ENCODE measurements at places on chromosomes 12 and 14.

DNA sequence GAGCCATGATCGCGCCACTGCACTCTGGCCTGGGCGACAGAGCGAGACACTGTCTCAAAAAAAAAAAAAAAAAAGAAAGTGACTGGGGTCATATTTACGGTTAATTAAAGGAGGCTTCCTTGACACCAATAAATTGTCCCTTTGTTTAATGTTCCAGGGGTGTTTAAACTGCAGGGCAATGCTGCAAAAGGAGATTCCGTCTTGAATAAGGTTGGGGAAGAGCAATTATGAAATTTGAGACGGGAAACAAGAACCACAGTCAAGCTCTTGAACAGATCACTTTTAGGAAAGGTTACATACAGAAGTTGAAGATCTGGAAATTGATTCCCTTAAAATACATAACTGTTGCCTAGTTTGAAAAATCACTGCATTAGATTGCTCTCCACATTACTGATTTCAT is 292.9 kb downstream of the DAD1 start:
- no peak overlapping the region for H3K27ac ChIP-seq
- H3K4me3 ChIP-seq = no peak overlapping the region
- DNase-seq = no peak
- H3K4me1 ChIP-seq = peaks cover 12% of the 10 kb centered on the region
- no peaks in the 10 kb centered on the region for H3K27me3 ChIP-seq

DNA sequence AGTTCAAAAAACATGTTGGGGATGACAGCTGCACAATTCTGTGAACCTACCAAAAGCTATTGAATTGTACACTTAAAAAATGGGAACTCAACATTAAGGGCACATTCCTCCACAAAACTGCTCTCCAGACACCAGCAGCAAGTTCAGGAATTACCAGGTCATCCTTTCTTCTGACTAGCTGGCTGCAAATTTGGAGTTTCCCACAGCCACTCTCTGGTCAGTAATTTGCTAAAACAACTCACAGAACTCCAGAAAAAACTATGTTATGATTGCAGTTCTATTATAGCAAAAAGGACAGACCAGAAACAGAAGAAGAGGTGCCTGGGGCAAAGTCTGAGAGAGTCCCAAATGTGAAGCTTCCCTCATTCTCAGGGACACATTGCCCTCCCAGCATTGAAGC is 20.1 kb upstream of the PLEKHD1 start:
- H3K4me3 ChIP-seq = no peak overlapping the region
- H3K27me3 ChIP-seq = no peaks in the 10 kb centered on the region
- peaks cover 13% of the 10 kb centered on the region for H3K36me3 ChIP-seq
- DNase-seq = no peak
- H3K27ac ChIP-seq = peak overlapping the region; percentile 57
- peaks cover 19% of the 10 kb centered on the region for H3K4me1 ChIP-seq

- no peak overlapping the region for H3K27ac ChIP-seq
- H3K36me3 ChIP-seq = no peaks in the 10 kb centered on the region
- no peaks in the 10 kb centered on the region for H3K27me3 ChIP-seq
- no peaks in the 10 kb centered on the region for H3K4me1 ChIP-seq
- H3K4me3 ChIP-seq = no peak overlapping the region
Measured at GRCh38 chr12:46351138-46351537, 21.4 kb downstream of the SLC38A2 start.

DNA sequence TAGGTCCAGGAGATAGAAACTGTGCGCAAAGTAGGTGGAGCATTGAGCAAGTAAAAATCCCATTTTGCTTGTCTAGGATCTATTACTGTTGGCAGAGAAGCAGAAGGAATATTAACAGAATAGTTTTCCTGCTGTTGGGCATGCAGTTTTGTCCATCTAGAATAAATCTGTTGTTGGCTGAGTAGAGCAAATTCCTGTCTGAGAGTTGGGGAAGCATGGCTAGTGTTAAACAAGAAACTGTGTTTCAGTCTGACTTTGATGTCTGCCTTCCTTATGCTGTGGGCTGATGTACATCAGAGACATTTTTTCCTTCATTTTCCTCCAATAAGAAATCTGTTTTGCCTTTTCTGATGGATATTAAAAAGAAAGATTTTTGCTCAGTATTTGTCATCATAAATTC is 98.2 kb downstream of the RAD52 start:
- no peaks in the 10 kb centered on the region for H3K27me3 ChIP-seq
- no peak overlapping the region for H3K27ac ChIP-seq
- H3K4me1 ChIP-seq = no peaks in the 10 kb centered on the region
- H3K36me3 ChIP-seq = no peaks in the 10 kb centered on the region
- no peak for DNase-seq

GRCh38 chr12:119696943-119697342 is 29.0 kb downstream of the PRKAB1 start:
- no peak for DNase-seq
- H3K4me3 ChIP-seq = no peak overlapping the region
- no peak overlapping the region for H3K27ac ChIP-seq
- H3K4me1 ChIP-seq = no peaks in the 10 kb centered on the region
- peaks cover 51% of the 10 kb centered on the region for H3K36me3 ChIP-seq

- DNase-seq = no peak
- no peaks in the 10 kb centered on the region for H3K27me3 ChIP-seq
- H3K36me3 ChIP-seq = peaks cover 11% of the 10 kb centered on the region
- H3K4me1 ChIP-seq = peaks cover 35% of the 10 kb centered on the region
- H3K27ac ChIP-seq = no peak overlapping the region
Measured at GRCh38 chr14:73146111-73146510, 9.8 kb downstream of the PSEN1 start.

GRCh38 chr14:92093320-92093719 is 13.1 kb downstream of the ATXN3 start:
- no peak overlapping the region for H3K4me3 ChIP-seq
- H3K27ac ChIP-seq = no peak overlapping the region
- no peaks in the 10 kb centered on the region for H3K27me3 ChIP-seq
- no peaks in the 10 kb centered on the region for H3K4me1 ChIP-seq
- no peaks in the 10 kb centered on the region for H3K36me3 ChIP-seq

GRCh38 chr14:62914025-62914424 is 131.2 kb downstream of the KCNH5 start:
- H3K4me1 ChIP-seq = no peaks in the 10 kb centered on the region
- H3K27ac ChIP-seq = no peak overlapping the region
- H3K36me3 ChIP-seq = no peaks in the 10 kb centered on the region
- no peak overlapping the region for H3K4me3 ChIP-seq
- no peaks in the 10 kb centered on the region for H3K27me3 ChIP-seq

- DNase-seq = no peak
- H3K4me3 ChIP-seq = no peak overlapping the region
- no peaks in the 10 kb centered on the region for H3K4me1 ChIP-seq
- no peaks in the 10 kb centered on the region for H3K27me3 ChIP-seq
- no peak overlapping the region for H3K27ac ChIP-seq
Measured at GRCh38 chr12:115078990-115079389, 395.0 kb upstream of the TBX3 start.

GRCh38 chr12:30797689-30798088 is 42.9 kb upstream of the CAPRIN2 start:
- H3K27me3 ChIP-seq = no peaks in the 10 kb centered on the region
- H3K36me3 ChIP-seq = peaks cover 39% of the 10 kb centered on the region
- no peak for DNase-seq
- H3K4me3 ChIP-seq = no peak overlapping the region

DNA sequence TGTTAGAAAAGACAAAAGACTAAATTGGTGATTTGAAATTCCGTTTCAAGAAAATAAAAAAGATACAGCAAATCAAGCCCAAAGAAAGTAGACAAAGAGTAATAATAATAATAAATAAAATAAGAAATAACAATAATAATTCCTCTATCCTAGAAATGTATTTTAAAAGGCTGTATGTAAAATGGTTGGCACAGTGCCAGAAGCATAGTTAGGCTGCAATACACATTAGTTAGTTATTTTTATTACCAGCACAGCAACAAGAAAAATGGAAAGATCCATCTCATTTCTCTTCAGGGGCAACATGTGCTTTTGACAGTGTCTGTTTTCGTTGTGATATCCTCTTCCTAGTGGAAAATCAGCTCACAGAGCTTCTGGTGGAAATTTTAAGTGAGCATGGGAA is 174.1 kb upstream of the TMTC1 start:
- H3K4me1 ChIP-seq = no peaks in the 10 kb centered on the region
- no peaks in the 10 kb centered on the region for H3K27me3 ChIP-seq
- no peak for DNase-seq
- no peak overlapping the region for H3K4me3 ChIP-seq
- H3K36me3 ChIP-seq = no peaks in the 10 kb centered on the region

DNA sequence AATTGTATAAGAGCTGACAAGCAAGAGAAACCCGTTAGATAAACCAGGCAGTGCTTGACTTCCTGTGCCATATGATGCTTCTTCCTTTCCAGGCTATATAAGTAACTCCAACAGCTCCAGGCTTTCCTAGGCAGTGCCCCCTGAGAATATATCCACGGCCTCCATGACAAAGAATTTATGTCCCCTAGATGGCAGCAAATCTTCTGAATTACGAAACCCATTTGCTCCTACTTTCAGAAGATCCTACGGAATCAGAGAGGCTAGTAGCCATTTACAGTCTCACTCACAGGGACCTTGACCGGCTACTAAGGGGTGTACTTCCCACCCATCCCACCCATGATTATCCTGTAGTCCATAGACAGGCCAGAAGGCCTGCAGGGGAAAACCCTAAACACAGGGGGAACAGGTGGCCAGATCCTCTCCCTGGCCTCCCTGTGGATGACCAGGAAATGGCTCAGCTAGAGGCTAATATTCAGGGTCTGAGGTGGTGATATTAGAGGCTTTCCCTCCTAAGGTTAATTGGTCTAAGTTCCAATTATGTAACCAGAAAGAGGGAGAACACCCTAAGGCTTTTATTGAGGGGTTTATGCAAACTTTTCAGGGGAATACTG is 77.2 kb upstream of the DCD start:
- DNase-seq = no peak
- no peaks in the 10 kb centered on the region for H3K4me1 ChIP-seq
- no peak overlapping the region for H3K27ac ChIP-seq
- H3K27me3 ChIP-seq = 0 out of 2 replicates have a peak, but pooled peaks cover 4% of the 10 kb centered on the region

DNA sequence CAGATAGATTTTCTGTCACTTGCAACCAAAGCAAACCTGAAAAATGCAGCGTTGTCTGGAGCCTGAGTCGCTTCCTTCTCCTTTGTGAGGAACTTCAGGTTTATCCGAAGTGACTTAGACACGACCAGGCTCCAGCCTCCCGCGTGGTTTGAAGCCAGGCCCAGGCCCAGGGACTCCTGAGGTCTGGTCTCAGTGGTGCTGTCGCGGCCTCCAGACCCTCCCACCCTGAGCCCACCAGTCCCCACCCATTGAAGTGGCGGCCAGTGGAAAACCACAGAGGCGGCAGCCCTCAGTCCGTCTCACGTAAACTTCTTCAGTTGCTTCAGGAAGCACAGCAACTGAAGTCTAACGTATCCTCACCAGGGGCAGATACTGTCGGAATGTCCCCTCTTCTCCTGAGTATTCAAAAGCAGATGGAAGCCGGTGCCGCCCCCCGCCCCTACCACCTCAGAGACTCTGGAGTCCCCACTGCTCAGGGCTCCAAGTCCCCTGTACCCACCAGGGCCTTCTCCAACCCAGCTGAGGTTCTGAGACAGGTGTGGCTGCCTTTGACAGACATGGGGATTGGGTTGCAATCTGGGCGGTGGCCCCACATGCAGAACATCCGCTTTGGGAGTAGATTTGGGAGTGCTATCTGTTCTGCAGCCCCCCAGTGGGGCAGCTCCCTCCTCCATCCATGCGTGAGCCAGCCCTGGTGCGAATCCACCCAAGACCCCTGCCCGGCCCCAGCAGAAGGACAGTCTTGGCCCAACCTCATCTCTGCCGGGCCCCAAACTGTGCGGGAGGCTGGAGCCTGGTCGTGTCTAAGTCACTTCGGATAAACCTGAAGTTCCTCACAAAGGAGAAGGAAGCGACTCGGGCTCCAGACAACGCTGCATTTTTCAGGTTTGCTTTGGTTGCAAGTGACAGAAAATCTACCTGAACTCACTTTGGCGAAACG is 26.6 kb upstream of the GALNT9 start:
- no peaks in the 10 kb centered on the region for H3K36me3 ChIP-seq
- DNase-seq = no peak
- no peak overlapping the region for H3K4me3 ChIP-seq

DNA sequence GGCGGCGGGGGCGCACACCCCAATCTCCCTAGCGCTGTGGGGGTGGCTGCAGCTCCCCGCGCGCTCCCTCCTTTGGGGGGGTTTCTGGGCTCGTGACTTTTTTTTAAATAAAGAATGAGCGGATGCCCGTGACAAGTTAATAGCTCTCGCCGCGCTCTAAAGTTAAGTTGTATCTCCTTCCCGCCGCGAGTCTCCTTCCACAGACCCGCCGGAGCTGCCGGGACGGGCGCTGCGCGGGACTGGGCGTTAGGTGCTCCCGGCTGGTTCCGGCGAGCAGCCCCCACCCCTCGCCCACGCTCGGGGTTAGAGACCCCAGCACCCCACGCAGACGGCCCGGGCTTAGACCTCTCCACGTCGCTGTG is 82.6 kb upstream of the HMGA2 start:
- DNase-seq = peak; percentile 100
- peak overlapping the region; percentile 90 for H3K27ac ChIP-seq

- DNase-seq = no peak
- H3K4me1 ChIP-seq = peaks cover 66% of the 10 kb centered on the region
- peak overlapping the region; percentile 36 for H3K27ac ChIP-seq
- H3K4me3 ChIP-seq = no peak overlapping the region
- H3K36me3 ChIP-seq = no peaks in the 10 kb centered on the region
Measured at GRCh38 chr14:64763085-64763782, 59.0 kb downstream of the PLEKHG3 start.

DNA sequence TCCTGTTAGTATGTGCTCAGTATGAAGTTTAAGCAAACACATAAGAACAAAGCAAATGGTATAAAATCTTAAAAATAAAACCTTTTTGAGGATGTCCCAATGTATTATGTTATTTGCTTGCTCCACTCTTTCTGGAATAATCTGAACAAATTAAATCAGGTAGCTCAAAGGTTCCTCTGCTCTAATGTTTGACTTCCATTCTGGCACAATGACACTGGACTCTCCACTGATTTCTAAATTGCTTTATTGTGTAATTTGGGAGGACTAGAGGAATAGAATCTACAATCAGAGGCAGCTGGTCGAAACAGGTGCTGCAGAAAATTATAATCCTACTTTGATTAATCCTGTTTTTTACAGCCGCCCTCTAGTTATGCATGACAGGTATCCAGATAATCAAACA is 523.7 kb upstream of the FOXG1 start:
- H3K4me3 ChIP-seq = no peak overlapping the region
- DNase-seq = no peak
- no peaks in the 10 kb centered on the region for H3K27me3 ChIP-seq
- no peak overlapping the region for H3K27ac ChIP-seq

- no peaks in the 10 kb centered on the region for H3K36me3 ChIP-seq
- no peaks in the 10 kb centered on the region for H3K27me3 ChIP-seq
- H3K4me1 ChIP-seq = no peaks in the 10 kb centered on the region
- H3K4me3 ChIP-seq = no peak overlapping the region
- no peak for DNase-seq
- no peak overlapping the region for H3K27ac ChIP-seq
Measured at GRCh38 chr14:97061198-97061597, 264.0 kb downstream of the VRK1 start.

DNA sequence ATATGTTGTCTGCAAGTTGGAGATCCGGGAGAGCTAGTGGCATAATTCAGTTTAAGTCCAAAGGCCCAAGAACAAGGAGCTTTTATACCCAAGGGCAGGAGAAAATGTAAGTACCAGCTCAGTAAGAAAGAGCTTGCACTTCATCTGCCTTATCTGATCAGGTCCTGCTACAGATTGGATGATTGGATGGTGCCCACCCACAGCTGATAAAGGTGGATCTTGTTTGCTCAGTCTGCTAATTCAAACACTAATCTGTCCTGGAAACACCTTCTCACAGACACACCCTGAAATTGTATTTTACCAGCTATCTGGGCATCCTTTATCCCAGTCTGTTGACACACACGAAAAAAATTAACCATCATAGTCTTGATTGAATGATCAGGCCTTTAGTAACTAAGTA is 230.7 kb upstream of the SLC16A7 start:
- H3K36me3 ChIP-seq = no peaks in the 10 kb centered on the region
- DNase-seq = no peak
- no peak overlapping the region for H3K27ac ChIP-seq
- no peaks in the 10 kb centered on the region for H3K4me1 ChIP-seq

Measured in SJSA1 (cell line).